ENCODE measurements at places on chromosomes 5 and 9. TPM values are rescaled to one million over a fixed set of nuclear protein-coding genes. Genes with fewer than 3 reads are reported as not detected.

Gene LCN1
- total RNA-seq: not detected

Gene TAF1L
- not detected for total RNA-seq

Gene UQCRQ
- 143 TPM for total RNA-seq

DNA sequence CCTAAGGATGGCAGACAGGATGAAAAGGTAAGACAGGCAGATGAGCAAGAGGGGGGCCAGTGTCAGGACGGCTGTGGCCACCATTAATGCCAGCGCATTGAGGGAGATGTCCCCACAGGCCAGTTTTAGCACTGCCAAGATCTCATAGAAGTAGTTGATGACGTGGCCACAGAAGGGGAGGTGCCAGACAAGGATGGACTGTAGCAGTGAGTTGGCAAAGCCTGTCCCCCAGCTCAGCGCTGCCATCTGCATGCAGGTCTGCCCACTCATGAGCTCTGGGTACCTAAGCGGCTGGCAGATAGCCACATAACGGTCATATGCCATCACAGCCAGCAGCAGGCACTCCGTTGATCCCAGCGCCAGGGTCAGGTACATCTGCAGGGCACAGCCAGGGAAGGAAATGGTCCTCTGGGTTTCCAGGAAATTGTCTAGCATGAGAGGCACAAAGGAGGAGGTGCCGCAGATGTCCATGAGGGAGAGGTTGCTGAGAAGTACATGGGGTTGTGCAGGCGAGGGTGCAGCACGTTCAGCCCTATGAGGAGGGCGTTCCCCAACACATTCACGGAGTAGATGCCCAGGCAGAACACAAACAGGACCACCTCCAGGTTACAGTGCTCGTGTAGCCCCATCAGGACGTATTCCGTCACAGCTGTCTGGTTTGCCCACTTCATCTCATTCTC, 10.8 kb downstream of the OR13J1 start:
- DNase-seq: no peak

DNA sequence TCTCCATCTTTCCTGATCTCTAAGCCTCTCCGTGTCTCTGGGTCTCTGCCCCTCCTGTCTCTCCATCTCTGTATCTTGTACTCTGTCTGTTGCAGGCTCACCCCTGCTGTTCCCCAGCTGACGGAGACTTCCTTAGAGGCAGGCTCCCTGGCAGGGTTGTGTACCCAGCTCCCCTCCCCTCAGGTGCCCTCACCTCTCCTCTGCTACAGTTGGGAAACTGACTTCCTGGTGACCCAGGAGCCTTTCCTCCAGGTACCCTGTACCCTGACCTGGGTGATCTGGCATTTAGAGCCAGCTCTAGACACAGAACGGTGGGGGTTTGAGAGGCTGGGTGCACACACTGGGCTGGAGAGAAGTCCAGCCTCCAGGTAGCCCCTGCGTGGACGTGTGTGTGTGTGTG, 37.7 kb downstream of the CXXC5 start:
- no peak for DNase-seq

- no peak for DNase-seq
Measured at GRCh38 chr9:116685166-116685565, 1.9 kb upstream of the TRIM32 start.

DNA sequence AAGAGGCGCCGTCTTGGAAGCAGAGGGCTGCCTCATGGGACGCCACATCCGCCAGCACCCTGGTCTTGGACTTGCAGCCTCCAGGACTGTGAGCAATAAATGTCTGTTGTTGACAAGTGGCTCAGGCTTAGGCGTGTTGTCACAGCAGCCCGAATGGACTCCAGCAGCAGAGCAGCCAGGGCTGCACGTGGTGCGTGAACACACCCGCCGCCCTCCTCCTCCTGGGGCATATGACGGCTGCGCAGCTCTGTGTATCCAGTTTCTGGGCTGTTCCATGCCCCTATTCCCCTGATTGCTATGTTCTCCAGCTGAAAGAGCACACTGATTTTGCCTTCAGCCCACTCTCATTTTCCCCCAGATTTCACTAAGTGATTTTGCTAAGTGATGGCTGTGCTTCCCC, 36.0 kb upstream of the CLPTM1L start:
- no peak for DNase-seq

GRCh38 chr5:181053488-181054121, 13.5 kb downstream of the BTNL9 start:
- DNase-seq: no peak

DNA sequence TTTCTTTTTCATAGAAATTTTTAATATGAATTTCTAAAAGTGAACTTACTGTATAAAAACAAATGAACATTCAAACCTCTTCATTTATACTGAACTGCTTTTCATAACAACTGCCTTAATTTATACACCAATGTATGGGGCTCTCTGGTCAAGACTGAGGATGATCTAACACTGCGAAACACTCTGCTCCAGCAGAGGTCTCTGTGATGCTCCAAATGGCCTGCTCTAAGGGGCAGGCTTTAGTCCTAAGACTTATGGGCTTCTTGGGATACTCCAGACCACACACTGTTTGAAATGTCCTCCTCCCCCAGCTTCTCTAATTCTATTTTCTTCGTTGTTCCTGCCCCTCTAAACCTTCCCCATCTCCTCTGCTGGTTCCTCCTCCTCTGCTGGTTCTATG, 58.5 kb downstream of the LIFR start:
- DNase-seq: no peak

DNA sequence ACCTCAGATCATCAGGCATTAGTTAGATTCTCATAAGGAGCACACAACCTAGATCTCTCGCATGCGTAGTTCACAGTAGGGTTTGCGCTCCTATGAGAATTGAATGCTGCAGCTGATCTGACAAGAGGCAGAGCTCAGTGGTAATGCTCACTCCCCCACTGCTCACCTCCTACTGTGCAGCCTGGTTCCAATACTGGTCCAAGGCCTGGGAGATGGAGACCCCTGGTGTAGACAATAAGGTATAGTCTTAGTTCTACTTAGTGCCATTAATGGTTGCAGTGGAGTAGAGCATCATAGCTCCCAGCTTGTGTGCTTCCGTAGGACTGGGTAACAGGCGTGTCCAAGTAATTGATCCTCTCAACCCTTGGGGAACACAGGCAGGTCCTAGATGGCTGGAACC, 70.4 kb upstream of the ANKRD55 start:
- no peak for DNase-seq

DNA sequence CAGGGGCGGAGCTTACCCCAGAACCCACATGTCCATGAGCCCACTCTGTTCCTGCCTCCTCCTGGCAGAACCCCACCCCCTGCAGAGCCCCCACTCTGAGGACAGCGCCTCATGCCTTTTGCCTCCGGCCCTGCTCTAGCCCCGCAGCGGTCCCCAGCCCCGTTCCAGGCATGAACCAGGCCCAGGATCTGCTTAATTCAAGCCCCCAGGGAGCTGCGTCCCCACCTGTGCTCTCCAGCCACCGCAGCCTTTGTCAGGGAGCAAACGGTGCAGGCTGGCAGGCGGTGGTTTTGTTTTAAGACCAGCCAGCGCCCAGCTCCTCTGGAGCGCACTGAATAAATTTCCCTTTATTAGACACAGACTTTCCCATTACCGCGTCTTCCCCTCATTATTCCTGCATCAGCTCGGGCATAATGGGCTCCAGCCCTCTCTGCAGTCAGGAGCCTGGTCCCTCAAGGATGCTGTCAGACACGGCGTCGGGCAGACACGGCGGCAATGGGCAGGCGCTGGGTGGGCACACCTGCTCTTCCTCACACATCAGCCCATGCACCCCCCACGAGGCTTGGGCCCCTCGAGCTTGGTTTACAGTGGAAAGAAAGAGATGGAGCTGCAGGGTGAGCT, 137.6 kb downstream of the OLFM1 start:
- no peak for DNase-seq
